Activated effector memory CD4-positive, alpha-beta T cell treated with Interleukin-2 at 50 U/mL for 16 hours (primary cell): ENCODE measurements at places on chromosomes 12 and 14.

DNA sequence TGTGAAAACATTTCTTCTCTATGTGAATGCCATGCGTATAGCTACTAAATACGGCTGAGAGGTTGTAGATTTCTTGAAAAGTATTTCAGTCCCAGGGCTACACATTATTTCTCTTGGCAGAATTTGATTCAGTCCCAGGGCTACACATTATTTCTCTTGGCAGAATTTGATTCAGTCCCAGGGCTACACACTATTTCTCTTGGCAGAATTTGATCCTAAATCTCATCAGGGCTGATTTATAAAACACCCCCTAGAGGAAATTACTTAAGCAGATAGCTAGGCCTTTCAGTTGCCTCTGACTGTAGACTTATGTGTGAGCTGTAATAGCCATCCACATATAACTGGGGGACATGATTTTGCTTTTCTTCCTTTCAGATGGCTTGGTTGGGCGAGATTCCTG lies 50.4 kb downstream of the AK7 start:
- DNase-seq = no peak

DNA sequence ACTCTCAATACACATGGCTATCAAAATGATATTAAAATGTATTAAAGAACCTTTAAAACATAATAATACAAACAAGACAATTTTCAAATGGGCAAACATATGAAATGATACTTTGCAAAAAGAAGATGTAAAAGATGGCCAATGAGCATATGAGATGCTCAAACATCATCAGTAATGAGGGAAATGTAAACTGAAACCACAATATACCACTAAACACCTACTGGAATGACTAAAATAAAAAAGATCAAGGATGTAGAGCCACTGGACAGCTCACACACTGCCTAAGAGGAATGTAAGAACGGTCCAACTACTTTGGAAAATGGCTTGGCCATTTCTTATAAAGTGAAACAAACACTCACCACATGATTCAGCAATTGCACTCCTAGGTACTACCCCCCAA lies 97.2 kb upstream of the BBS10 start:
- DNase-seq = no peak

DNA sequence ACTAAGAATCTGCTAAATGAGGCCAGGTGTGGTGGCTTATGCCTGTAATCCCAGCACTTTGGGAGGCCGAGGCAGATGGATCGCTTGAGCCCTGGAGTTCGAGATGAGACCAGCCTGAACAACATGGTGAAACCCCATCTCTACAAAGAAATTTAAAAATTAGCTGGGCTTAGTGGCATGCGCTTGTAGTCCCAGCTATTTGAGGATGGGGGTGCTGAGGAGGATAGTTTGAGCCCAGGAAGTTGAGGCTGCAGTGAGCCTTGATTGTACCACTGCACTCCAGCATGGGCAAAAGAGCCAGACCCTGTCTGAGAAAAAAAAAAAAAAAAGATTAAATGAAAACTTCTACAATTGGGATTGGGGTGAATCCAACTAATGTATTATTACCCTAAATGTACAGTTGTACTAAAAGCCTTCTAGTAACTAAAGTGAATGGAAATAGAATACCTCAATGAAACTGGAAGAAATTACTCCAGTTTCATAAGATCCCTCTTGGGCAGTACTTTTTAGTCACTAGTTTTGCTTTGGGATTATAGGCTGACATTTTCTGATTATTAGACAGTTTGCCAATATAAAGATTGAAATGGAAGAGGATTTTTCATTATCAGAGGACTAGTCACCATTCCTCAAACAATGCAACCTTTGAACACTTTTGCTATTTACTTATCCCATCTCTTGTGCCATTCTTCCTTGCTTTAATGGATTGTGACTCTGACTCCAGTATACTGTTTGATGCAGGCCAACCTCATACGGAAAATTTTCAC lies 14.3 kb downstream of the COCH start:
- no peak for DNase-seq

DNA sequence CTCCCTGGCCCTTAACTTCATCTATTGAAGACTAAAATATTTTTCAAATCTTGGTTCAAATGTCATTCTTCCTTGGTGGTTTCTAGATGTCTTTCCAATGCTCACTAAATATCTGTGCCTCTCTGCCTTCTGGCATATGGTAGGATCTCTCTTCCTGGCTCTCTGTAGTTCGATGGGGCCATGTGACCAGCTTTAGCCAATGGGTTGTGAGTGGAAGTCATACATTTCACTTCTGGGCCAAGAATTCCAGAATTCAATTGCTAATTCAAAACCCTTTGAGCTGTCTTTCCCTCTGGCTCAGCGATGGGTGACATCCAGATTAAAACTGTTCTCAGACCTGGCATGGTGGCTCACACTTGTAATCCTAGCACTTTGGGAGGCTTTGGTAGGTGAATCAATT lies 25.8 kb upstream of the CTDSP2 start:
- no peak for DNase-seq

- no peak for DNase-seq
These were observed 328.7 kb downstream of the RAD51B start for GRCh38 chr14:68148276-68148675.

GRCh38 chr14:21668377-21668776 lies 5.2 kb downstream of the OR4E1 start:
- no peak for DNase-seq

DNA sequence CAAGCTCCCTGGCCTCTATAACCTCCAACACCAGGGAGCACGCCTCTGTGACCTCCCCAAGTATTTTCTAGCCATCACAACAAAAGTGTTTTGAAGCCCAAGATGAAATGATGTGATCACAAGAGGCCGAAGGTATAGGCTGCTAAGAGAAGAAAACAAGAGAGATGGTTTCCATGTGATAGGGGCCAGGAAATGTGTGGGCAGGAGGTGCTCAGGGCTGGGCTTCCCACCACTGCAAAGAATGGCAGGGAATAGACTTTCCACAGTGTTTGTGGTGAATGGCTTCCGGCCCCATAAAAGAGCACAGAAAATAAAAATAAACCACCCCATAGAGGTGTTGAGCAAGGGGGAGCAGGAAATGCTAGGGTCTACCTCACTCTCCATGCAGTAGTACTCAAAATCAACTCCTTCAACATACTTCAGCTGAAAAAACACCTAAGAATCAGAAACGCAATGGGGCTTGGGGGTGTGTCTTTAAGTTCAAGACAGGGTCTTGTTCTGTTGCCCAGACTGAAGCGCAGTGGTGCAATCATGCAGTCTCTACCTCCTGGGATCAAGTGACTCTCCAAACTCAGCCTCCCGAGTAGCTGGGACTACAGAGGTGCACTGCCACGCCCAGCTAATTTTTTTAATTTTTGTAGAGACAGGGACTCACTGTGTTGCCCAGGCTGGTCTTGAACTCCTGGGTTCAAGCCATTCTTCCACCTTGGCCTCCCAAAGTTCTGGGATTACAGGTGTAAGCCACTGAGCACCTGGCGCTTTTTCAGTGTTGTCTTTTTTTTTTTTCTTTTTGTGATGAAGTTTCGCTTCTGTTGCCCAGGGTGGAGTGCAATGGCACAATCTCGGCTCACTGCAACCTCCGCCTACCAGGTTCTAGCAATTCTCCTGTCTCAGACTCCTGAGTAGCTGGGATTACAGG lies 27.1 kb downstream of the DAD1 start:
- DNase-seq = peak; percentile 70

GRCh38 chr12:66049538-66050282 lies 80.8 kb downstream of the LLPH start:
- no peak for DNase-seq

DNA sequence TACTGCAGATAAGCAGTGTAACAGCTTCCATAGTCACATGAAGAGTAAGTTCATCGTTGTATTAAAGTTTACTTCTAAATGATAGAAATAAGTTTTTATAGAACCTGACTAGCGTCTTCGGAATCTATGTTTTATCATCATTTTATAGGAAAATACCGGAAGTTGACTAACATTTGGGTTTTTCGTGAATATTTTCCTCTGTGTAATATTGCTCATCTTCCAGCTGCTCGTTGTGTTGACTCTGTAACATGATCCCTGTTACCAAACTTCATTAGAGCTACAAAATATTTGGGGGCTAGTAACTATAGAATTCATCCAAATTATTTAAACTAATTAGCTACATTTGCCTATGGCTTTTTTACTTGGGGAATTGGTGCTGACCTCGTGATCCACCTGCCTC lies 37.2 kb downstream of the DDX51 start:
- no peak for DNase-seq

GRCh38 chr14:94751956-94752355 lies 18.0 kb downstream of the GSC start:
- no peak for DNase-seq

- DNase-seq = no peak
These were observed 28.8 kb upstream of the DLGAP5 start for GRCh38 chr14:55220230-55220629.

DNA sequence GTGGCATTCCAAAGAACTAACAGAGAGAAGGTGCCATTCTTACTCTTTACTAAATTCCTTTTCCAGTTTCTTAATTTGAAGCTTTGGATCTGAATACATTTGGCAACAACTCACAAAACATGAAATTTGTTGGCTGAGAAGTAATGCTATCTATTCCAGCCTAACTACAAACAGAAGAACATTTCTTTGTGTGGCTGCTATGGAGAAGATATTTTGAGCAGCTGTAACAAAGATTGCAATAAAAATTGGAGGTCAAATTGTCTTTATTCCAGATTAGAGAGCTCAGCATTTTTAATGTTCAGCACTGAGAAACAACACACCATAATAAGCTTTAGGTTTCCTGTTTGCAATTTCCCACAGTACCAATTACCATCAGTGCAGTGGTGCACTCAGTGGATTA lies 835.8 kb upstream of the FLRT2 start:
- no peak for DNase-seq

DNA sequence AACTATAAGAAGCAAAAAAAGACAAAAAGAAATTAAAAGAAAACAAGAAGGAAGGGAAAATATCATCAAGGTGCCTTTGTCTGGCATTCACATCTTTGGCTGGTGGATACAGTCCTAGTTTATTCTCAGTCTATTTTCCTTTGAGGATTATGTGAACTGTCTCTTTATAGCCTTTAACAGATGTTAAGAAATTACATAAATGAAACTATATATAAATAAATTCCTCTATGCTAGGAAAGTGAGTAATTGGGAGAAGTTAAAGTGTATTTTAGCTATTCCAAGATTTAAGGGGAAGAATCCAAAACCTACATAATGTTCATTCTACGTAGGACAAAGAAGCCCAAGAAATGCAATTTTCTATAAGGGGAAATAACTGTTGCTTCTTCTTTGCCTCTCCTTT lies 316.3 kb downstream of the ADAMTS20 start:
- no peak for DNase-seq

GRCh38 chr12:94186278-94187241 lies 38.2 kb downstream of the PLXNC1 start:
- DNase-seq = no peak

DNA sequence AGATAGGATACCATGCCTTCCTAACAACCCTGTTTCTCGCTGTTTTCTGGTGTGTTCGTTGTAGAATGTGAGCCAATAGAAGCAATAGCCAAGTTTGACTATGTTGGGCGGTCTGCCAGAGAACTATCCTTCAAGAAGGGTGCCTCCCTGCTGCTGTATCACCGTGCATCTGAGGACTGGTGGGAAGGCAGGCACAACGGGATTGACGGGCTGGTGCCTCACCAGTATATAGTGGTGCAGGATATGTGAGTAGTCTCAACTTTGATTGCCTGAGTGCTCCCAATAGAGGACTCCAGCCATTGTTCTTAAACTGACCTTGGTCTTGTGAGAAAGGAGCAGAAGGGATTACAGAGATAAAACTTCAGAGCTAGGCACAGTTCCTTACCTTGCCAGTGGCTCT lies 96.2 kb downstream of the KICS2 start:
- DNase-seq = no peak
